Fibroblast of gingiva (primary cell): ENCODE measurements at places on chromosomes 3 and 15.
A peak's percentile ranks its signal among the peaks of the same experiment; 100 is the strongest.

DNA sequence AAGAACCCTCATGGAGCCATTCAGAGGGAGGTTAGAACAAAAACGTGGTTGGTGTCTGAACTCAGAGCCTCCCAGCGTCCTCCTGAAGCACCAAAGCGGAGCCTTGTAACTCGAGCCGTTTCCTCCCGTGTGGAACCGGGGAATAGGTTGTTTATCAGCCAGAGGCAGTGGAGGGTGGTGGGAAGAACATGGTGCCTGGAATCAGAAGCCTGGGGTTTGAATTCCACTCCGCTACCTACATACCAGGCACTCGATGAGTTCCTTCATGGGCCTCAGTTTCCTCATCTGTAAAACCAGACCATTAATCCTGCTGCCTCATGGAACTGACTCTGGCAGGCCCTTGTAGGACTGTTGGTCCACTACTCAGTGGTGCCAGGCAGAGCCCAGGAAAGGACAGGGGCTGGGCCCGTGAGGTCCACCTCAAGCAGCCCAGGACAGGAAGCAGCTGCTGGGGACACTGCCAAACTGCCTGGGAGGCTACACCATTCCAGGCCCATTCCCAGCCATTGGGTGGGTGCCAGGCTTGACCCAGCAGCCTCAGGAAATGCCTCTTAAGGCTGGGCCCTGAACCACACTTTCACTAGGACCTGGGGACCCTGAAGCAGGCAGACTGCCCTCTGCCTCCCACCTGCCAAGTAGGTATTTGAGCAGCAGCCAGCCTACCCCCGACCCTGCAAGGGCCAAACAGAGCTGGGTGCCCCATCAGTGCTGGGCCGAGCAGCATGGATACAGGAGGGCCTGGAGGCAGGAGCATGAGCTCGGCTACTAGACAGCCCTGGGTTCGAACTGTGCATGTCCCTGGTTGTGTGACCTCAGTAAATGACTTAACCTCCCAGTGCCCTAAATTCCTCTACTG is 33.4 kb downstream of the PRKCD start:
- DNase-seq = peak; percentile 36

DNA sequence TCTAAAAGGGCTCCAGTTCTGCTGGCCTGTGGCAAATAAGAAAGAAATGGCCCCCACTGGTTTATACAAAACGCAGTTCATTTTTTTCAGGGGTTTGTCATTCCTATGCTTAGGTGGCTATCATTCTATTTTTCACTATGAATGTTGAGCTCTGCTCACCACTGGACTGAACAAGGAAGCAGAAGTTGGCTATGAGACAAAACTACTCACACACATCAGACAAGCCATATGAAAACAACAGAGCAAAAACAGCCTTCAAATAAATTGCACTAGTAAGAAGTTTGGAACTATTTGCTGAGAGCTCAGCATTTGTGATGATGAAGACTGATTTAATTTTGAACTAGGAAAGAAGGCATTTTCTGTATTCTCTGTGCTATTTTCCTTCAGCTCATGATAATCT is 328.5 kb downstream of the MECOM start:
- no peak for DNase-seq

DNA sequence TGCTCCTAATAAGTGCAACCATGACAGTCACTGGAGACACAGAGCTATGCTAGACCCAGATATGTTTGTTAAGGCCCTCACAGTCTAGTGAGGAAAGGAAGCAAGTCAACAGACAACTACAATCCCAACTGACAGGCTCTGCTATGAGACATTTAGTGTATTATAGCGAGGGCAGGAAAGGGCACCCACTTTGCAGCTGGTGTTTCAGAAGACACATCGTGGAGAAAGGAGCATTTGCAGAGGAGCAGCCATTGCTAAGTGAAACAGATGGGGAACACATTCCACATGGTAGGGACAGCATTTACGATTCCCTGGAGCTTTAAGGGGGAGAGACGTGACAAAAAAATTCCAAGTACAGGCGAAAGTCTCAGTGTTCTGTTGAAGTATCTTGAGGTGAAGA is 685.6 kb downstream of the AGBL1 start:
- DNase-seq = no peak

- peak; percentile 42 for DNase-seq
These were observed 48.7 kb downstream of the CNOT10 start for GRCh38 chr3:32733631-32734229.

GRCh38 chr3:160675566-160676124 is 1.3 kb upstream of the ARL14 start:
- no peak for DNase-seq

GRCh38 chr3:100171211-100171914 is 57.1 kb upstream of the FILIP1L start:
- DNase-seq = no peak

GRCh38 chr15:84598250-84598649 is 2.6 kb upstream of the ZSCAN2 start:
- DNase-seq = no peak

DNA sequence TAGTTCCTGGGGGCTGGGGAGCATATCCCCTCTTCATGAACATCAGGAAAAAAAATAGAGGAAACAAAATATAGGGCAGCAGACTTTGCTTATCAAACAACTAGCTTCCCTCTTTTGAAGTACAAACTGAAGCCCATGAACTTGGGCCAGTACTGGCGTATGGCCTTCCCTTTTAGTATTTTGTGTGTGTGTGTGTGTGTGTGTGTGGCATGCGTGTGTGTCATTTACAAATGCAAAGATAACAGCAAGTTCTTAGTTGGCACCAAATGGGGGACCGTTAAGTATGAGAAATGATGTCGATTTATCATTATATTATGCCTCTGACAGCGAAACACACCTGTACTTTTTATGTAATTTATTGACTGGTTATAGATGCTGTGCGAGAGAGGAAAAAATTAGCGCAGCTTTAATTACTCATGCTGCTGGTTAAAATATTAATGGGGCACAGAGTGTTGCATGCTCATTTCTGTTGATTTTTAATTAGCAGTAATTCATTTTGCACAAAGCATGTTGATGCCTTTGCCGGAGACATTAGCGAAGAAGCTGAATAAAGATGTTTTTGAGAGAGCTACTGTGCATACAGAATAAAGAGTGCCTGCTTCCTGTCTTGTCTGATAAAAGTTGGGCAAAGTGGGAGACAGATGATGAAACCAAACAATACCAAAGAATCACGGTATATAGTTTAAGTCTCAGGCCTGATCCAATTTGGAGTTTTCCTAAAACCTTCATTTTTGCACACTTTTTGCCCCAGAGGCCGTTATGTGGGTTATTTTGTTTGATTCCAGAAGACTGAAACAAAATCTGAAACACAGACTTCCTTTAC is 297.1 kb downstream of the SATB1 start:
- no peak for DNase-seq

DNA sequence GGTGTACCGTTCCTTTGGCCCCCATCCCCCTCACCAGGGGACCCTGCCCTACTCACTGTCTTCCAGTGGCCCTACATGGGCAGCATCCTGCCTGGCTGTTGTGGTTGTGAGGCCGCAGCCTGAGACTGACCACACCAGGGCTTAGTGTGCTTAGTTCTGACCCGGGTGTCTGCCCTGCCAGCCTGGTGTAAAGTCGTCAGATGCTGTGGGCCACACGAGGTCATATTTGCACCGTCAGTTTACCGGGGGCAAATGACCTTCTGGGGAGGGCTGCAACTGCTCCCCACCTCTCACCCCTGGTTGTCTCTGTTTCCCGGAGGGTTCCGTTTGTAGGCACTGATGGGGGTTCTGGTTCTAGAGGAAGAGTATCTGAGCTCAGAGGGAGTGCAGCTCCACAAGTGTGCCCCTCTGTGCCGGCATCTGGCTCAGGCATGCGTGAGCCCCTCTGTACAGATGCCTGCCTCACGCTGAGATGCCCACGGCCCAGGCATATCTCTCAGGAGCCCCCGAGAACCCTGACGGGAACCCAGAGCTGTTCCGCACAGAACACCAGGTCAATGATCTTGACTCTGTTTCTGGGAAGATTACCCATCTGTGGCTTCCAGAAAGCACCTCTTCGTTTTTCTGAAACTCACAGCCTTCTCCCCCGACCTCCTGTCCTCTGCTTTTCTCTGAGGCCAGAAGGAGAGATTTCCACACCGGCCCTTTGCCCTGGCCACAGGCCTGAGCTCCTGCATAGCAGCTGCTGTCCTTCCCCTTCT is 19.2 kb downstream of the KLF13 start:
- no peak for DNase-seq

DNA sequence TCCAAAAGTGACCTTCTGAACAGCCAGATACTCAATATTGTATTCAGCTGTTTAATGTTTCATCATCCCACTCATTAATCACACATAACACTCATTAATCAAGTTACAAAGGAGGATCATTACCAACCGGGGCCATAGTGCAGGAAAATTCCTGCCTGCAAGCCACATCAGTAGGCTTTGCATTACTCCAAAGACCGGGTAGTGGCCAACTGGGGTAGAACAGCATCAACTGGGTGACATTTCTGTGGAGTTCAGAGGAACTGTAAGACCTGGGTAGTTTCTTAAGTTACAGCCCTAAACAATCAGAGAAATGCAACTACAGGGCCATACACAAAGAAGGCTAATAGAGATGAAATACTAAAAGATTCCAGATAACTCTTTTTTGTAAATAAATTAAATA is 253.1 kb downstream of the WDR72 start:
- no peak for DNase-seq

GRCh38 chr3:172626021-172626640 is 84.7 kb downstream of the NCEH1 start:
- DNase-seq = peak; percentile 77

DNA sequence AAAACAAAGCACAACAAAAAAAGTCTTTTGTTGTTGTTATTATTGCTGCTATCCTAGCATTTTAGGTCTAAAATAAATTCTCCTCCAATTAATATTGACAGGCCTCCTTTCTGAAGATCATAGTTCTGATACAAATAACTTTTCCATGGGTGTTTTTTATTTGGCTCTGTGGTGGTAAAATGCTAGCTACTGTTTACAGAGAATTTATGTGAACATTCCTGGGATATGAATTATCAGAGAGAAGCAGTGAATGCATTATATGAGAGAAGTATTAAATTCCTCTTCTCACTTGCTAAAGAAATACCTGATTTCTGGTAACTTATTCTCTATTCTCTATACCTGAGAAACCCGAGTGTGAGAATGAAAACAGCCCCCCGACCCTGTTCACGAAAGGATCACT is 57.5 kb upstream of the TMCO5A start:
- DNase-seq = no peak

DNA sequence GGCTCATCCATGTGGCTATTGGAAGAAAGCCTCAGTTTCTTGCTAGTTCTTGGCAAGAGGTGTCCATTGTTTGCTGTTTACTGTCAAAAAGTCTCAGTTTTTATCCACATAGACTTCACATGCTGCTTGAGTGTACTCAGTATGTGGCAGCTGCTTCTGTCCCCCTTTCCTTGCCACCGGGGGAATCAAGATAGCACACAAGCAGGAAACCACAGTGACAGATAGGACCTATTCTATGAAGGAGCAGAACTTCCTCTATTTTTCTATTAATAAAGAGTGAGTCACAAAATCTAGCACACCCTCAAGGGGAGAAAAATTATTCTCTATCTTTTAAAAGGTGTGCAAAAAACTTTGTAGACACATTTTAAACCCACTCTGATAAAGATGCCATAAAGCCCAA is 121.4 kb upstream of the GMNC start:
- DNase-seq = no peak

DNA sequence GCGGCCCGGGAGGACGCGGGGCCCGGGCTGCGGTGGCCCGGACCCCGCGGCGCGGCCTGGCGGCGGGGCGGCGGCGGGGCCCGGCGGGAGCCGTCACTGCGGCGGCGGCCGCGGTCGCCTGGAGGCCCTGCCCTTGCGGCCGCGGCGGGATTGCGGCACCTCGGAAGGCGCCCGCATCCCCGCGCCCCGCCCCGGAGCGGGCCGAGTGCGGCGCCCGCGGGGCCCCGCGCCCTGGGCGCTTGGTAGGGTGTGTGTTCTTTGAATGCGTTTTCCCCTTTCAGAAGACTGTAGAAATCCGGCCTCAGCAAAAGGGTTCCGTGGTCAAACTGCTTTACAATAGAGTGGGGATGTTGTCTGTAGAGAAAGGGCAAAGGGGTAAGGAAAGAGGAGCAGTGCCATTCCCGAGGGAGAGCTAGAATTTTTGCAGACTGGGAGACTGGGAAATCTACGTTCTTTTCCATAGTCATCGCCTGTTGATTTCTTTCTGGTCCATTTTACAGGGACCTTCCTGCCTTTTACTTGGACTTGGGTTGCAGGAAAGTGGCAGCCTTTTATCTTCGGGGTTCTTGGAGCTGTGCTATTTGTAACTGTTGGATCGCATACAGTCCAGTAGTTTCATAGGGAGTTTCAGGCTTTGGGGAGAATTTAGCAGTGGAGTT is 630 bp downstream of the SNRK start:
- peak; percentile 9 for DNase-seq

DNA sequence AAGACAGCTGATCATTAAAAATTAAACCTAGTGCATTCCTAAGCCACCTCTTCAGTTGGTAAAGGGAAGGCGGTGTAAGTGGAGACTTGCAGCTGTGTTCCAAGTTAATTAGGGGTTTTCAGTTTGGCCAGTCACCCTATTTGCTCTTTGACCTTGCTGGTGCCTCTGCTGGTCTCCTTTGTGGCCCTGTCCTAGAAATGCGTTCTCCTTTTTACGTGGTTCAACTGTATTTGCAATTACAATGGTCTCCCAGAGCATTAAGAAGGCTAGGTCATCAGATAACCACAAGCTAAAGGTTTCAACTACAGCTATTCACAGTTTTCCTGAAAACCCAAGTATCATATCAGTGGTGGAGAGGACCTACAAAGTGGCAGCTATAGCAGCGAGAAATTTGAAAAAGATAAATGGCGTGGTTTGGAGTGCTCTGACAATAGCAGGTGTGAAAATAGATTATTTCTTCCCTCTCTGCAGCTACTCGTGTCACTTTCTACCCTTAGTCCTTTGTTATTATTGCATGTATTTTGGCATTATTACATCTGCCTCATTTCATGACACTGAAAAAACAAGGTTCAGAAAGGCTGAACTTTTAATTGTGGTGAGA is 203.5 kb upstream of the TBC1D5 start:
- no peak for DNase-seq

- peak; percentile 59 for DNase-seq
These were observed 3.6 kb downstream of the CTNNB1 start for GRCh38 chr3:41202834-41203345.

DNA sequence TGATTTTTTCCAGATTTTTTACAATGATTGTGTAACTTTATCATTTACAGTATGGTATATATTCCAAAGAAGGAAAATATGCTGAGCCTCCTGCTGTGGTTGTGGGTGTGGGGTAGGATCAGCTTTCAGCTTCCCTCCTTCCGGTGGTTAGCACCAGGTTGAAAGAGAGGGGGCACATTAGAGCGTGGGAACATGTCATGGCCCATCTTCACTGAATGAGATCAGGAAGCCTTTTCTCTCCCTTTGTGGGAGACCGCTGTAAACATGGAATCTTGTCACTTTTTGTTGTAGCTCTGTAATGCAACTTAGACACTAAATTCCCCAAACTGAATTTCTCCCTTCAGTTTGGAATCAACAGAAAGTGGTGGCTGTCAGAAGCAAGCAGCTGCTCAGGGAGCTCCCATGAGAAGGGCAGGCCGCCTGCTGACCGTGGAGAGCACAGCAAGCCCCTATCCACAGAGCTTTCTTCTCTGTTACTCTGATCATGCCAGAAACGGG is 86.7 kb upstream of the LIMD1 start:
- peak; percentile 32 for DNase-seq

GRCh38 chr15:64667736-64668161 is 107.6 kb downstream of the RBPMS2 start:
- DNase-seq = peak; percentile 6

GRCh38 chr3:79654019-79654418 is 113.8 kb downstream of the ROBO1 start:
- no peak for DNase-seq
